ENCODE measurements at places on chromosomes 11 and 22.

DNA sequence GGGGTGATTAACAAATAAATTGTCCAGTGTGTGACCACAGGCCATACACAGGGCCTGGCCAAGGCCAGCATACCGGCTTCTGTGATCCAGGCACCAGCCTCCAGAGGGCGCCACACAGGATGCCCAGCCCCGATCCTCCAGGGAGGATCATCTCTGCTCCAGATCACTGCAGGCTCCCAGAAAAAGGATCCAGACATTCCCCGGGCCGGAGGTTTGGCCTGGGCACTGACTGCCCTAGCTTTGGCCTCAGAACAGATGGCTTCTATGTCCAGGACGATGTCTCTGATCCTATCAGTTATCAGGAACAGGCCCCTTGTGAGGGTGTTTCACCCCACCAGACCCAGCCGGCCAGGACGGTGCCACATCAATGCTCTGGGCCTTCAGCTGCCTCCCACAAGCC is 74.5 kb upstream of the LMO1 start:
- peak; percentile 4 for DNase-seq

DNA sequence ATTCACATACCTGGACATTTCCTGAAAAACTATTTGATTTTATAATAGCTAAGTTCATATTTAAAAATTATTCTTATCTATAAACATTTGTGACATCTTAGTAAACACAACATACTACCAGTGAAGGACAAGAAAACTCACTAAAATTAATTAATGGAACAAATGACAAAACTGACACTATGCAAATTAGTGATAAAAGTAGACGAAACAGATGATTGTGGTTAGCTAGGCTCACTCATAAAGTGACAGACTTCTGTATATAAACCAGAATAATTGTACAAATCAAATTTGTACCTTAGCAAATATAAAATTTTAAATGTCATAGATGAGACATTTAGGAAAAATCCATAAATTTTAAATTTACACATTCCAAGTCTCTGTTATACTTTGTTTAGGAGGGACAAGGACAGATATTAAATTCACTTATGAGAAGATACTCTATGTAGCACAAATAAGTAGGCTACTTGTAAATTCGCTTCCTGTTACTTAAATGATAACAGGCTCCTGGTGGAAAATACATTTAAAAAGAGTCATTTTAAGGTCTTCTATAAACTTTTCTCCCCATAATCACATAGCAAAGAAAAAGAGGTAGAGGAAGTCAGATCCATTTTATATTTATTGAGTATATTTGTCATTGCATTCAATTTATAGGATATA is 81.2 kb downstream of the KIF18A start:
- DNase-seq, result no peak

- DNase-seq, result no peak
These were observed 73.9 kb downstream of the SCUBE1 start for GRCh38 chr22:43269246-43269645.

GRCh38 chr22:46370584-46371291 is 35.2 kb downstream of the TRMU start:
- no peak for DNase-seq

DNA sequence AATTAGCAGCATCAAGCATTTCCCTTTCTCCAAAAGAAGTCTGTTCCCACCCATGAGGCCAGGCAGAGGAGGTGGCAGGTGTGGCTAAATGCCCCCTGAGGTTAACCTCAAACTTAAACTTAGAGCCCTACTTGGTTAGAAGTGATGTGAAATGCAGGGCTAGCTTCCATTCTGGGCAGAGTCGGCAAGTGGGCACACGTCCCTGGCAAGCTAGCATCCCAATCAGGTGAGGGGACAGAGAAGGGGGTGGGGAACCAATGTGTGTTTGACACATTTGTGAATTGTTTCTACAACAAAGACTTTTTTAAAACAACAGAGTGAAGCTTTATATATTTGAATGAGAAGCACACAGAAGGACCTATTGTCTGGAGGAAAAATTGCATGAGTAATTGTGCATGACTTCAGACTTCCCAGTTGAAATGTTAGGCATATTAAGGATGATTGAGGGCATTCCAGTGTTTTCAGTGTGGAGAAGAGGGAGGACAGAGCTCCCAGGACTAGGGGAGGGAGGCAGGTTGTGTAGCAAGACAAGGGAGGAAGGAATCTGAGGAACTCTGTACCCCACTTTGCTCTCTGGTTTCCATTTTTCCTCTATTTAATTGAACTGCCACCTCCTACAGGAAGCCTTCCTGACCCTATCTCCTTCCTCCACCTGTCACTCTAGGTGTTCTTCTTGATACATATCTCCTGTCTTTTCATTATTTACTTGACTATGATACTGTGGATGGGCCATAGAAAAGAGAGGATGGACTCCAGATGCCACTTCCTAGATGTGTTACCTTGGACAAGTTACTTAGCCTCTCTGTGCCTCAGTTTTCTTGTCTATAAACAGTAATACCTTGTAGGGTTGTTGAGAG is 83.3 kb upstream of the PICALM start:
- peak; percentile 73 for DNase-seq

GRCh38 chr11:88183233-88183632 is 8.0 kb upstream of the RAB38 start:
- DNase-seq, result no peak

- DNase-seq, result no peak
These were observed 13.1 kb downstream of the MIAT start for GRCh38 chr22:26670459-26670858.

GRCh38 chr11:92790366-92790765 is 179.1 kb upstream of the MTNR1B start:
- no peak for DNase-seq

DNA sequence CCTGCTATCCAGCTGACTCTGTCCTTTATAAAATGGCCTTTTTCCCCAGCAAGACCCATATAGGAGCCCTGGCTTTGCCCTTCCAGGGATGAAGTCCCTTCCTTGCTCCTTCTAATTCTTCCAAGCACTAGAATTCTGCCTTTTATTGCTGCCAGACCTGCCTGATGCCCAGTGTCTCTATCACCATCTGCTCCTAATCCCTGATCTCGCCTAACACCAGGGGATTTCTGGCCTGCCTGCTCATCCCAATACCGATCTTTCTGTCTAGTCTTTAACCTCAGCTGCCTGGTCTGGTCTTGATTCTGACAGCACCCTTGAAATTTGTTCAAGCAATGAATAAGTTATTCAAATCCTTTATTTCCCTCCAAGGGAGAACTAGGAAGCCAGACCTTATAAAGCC is 150.2 kb downstream of the SPON1 start:
- DNase-seq, result no peak

GRCh38 chr22:50178471-50178864 is 7.2 kb upstream of the TRABD start:
- no peak for DNase-seq

DNA sequence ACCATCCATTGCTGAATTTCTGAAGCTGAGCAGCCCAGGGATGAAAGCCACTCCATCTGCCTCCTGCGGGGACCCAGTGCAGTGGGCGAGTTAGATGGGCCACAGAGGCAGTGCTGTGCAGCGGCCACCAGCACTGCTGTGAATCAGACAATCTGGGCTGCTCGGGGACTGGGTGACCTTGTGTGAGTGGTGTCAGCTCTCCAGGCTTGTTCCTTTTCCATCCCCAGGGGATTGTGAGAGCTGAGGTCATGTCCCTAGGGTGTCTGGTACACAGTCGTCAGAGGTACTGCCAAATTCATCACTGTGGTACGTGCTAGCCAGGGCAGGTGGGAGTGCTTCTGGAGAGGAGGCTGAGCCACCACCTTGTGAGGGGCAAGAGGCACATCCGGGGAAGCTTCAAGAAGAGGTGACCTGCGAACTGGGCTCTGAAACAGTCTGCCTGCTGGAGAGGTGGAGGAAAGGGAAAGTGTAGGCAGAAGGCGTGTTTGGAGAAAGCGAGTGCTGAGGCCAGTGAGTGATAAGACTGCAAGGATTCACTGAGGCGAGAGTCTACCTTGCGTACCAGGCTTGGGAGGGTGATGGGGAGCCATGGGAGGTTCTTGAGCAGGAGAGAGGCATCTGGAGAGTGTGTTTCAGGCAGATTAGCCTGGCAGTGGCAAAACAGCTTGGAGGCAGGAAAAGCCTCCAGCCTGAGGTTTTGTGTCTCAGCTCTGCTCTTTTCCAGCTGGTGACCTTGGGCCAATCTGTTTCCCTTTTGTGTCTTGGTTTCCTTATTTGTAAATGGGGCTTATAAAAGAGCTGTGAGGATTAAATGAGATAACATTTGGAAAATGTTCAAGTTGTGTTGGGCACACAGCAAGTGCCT is 22.7 kb downstream of the CACNA1I start:
- DNase-seq, result no peak

- peak; percentile 12 for DNase-seq
These were observed 7.0 kb downstream of the SERHL2 start for GRCh38 chr22:42560781-42561180.

GRCh38 chr11:119525180-119525866 is 102.4 kb upstream of the THY1 start:
- no peak for DNase-seq

DNA sequence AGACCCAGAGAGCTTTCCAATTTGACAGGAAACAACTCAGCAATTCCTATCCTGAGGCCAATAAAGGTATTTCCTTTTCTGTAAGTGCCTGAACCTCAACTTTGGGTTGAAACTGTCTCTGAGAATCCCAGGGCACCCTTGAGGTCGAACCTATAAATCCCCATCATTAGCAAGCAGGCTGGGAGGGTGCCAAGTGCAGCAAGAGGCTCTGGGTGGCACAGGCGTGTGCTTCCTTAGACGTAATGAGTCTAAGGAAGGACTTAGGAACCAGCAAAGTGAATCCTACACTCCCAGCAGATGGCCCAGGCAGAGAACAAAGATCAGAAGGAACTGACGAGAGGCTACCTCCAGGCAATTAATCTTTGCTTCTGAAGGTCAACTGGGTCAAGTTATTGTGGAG is 234.3 kb upstream of the NARS2 start:
- no peak for DNase-seq

- no peak for DNase-seq
These were observed 25.7 kb downstream of the TTC12 start for GRCh38 chr11:113339929-113340589.

- DNase-seq, result no peak
These were observed 1239.2 kb downstream of the FAM181B start for GRCh38 chr11:81494431-81494830.

GRCh38 chr11:131693756-131694155 is 323.3 kb downstream of the NTM start:
- no peak for DNase-seq

GRCh38 chr22:40436505-40437431 is 66.4 kb downstream of the SGSM3 start:
- DNase-seq, result peak; percentile 43

DNA sequence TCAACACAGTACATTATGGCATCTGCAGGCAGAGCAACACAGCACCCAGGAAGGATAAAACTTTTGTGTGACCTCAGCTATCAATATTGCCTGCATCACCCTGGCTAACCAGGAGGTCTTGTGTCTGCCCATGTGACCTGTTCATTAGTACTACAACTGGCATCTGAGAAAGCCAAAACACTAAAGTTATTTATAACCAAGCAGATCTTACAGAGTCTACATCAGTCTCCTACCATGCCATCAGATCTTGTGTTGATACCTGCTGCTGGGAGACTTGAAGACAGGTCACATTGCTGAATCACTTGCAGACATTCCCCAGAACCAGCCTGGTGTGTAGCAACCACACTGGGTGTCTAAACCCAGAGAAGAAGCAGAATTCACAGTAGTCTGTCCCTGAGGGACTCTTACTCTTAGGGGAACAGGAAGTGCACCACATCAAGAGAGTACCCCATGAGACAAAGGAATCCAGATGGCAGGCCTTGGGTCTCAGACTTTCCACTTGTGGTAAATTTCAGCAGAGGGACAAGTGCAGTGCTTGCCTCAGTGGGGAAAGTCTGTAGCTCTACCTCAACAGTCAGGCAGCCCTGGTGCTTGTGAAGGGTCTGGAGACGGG is 7.0 kb downstream of the OR9G1 start:
- DNase-seq, result no peak

Data from RCC 7860 (cell line).